ENCODE measurements at places on chromosomes 7 and 10.

DNA sequence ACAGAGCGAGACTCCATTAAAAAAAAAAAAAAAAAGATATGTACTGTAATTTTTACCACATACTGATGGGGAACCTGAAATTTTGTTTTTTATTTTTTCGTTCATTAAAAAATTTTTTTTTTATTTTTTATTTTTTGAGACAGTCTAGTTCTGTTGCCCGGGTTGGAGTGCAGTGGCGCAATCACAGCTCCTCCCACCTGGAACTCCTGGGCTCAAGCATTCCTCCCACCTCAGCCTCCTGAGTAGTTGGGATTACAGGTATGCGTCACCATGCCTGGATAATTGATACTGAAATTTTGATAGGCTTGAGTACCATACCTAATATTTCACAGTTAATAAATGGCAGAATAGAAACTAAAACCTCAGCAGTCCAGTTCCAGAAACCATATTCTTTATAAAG, 20.9 kb upstream of the HELLS start:
- no peak for DNase-seq

- DNase-seq = no peak
Measured at GRCh38 chr10:132439424-132440163, 42.6 kb downstream of the PWWP2B start.

- peak; percentile 44 for DNase-seq
Measured at GRCh38 chr7:126727930-126728391, 524.8 kb downstream of the GRM8 start.

GRCh38 chr7:37495574-37496184, 47.0 kb upstream of the ELMO1 start:
- no peak for DNase-seq

- DNase-seq = no peak
Measured at GRCh38 chr10:101845893-101846292, 2.3 kb upstream of the KCNIP2 start.

- DNase-seq = no peak
Measured at GRCh38 chr7:64558323-64558705, 4.6 kb downstream of the ZNF680 start.

DNA sequence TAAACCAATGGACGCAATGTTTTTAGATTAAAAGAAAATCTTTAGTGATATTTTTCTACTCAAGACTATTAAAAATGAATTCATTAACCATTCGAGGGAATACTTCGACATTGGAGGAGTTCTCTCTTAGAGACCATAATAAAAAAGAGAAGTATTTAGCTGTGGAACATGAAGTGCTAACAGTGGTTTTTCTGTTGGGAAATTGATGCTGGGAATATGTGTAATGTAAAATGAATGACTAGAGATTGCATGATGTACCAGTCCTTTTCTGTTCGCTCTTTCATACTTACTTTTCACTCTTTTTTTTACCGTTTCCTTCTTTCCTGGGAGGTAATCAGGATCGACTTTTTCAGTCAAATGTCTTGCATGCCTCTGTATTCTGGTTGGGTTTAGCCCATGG, 41.3 kb downstream of the ST7 start:
- no peak for DNase-seq

- DNase-seq = no peak
Measured at GRCh38 chr7:133025056-133025455, 56.8 kb downstream of the CHCHD3 start.

GRCh38 chr7:92834507-92835260, 1.7 kb downstream of the CDK6 start:
- DNase-seq = no peak

DNA sequence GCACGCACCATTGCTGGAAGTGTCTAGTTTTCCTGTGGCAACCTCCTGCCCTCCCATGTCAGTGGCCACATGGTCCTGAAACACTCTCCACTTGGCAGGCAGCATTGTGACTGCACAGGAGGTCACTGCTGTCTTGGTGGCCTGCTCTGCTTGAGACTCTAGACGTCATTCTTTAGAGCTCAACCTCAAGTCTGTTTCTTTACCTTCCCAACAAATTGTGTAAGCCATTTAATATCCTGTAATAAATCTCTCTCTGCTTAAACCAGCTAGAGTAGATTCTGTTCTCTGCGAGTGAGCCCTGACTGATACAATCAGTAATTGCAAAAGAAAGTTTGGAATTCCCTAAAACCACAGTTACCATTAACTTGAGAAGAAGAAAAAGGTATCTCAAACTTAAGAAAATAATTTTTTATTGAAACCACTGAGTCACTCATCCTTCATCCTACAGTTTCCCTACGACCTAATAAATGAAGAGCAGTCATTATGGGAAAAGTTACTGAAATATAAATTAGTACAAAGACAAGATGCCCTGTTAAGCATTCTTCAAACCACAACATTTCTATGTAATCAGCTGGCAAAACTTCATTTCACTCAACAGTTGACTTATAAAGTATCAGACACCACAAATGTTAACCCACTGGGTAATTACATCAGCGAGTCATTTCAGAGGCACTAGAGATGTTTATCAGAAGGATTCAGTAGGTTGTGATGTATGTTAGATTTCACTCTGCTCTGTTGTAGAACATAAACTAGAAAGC, 18.0 kb downstream of the SLC25A13 start:
- DNase-seq = peak; percentile 92

GRCh38 chr7:33503014-33503413, 373.6 kb downstream of the BBS9 start:
- no peak for DNase-seq

GRCh38 chr7:156956727-156957126, 7.2 kb downstream of the NOM1 start:
- DNase-seq = no peak

DNA sequence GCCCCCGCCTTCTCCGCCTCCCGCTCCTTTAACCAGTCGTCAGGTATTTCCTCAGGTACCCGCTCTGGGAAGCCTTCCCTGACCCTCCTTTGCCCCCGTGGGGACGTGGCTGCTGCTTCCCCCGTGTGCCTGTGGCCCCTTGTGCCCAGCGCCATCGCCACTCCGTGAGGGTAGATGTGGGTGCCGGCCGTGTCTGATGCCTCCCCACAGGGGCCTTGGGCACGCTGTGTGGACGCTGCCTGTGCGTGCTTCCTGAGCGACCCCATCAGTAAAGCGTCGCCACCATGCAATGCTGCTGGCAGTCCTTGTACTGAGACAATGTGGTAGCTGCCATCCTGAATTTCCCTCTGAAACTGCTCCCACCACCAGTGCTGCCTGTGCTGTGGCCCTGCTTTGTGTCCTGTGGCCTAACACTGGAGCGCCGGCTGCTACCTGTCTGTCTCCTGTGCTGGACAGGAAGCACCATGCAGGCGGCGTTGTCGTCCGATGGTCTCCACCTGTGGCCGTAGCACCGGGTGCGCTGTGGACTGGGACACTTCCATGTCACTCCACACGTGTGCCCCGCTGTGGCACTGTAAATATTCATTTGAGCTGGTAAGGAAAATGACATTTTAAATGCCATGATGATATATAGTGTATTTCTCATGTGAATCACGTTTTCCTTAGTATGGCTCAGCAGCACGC, 213.8 kb downstream of the MGMT start:
- no peak for DNase-seq

DNA sequence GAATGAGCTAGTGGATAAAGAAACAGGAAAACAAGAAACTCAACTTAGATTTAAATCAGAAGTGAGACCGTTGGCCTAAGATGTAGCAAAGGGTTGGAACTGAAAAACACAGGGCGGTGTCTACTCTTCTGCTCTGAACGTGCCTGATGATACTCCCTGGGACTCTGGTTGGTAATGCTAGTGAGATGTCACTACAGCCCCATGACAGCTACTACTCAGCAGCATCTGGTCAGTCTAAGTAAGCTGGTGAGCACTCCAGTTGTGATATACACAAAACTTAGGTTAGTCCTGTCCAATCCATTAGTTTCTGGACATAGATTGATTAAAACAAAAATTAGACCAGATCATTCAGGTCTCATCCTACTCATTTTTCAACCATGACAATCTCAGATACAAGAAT, 15.4 kb downstream of the MYPN start:
- DNase-seq = no peak

DNA sequence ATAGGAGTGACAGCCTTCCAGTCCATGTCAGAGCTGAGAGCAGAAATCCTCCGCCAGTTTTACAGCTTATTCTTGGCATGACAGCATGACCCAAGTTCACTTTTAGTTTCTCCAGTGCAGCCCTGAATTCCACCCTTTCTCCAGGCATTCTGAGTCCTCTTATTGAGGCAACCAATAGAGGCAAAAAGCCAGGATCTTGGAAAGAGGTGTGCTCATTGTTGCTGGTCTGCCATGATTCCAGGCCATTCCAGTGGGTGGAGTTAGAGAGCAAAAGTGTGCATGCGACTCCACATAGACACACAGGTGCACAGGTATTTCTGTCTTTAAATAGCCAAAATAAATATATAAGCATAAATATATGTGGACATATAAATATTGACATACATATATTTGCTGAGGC, 224.7 kb upstream of the ADARB2 start:
- no peak for DNase-seq

- no peak for DNase-seq
Measured at GRCh38 chr7:12890586-12890985, 203.2 kb downstream of the ARL4A start.

GRCh38 chr7:114806590-114807162, 115.2 kb upstream of the MDFIC start:
- no peak for DNase-seq

DNA sequence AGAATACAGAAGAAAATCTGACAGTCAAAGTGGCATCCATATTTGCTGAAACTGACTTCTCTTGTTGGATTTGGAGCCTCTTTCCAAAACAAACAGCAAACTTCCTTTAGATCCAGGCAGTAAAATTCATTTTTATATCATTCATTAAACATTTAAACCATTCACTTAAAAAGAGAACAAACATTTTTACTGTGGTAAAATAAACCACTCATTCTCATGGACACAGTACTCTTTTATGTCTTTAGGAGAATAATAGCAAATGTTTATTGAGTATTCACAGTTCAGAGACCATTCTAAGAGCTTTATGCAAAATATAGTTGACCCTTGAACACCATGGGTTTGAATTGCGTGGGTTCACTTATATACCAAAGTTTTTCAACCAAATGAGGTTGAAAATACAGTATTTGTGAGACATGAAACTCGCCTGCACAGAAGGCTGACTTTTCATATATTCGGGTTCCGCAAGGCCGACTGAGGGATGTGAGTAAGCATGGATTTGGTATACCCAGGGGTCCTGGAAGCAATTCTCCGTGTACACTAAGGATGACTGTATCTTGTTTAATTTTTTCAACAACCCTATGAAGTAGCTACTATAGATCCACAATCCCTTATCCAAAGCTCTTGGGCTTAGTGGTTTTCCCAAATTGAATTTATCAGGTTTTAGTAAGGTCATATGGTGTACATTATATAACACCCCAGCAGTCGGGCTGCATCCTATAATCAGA, 49.1 kb downstream of the ATXN7L1 start:
- DNase-seq = peak; percentile 56

DNA sequence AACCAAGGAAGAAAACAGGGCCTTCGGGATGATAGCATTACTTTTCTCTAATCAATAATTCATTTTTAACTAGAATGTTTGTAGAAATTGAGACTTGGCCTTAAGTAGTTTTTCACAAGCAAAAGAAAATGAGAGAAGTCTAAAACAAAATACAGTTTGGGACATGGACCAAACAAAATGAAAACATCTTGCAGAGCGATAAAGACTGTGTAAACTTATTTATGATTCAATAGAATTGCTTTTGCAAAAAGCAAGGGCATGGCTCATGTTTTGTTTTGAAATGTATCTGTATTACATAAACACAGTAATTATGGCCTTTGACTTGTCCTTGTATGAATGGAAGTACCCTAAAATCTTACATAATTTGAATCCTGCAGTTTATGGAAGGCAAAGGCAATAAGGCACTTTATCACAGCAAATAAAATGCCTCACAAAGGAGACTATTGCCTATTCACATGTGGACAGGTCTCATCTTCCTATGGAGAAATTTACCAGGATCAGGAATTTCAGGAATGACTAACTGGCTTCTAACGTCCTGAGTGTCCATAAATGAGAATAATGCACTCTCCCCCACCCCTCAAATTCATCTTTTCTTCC, 295.2 kb downstream of the PTEN start:
- peak; percentile 20 for DNase-seq

DNA sequence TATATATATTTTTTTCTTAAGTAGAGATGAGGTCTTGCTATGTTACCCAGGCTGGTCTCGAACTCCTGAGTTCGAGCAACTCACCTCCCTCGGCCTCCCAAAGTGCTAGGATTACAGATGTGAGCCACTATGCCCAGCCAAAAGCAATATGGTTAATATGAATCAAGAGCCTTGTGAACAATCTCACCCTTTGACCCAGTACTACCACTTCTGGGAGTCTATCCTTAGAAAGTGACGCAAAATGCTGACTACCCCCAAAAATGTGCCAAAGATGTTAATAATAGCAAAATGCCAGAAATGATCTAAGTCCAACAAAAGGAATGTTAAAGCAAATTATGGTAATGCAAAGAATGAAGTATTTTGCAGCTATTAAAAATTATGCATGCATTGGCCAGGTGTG, 44.3 kb downstream of the HOXA1 start:
- DNase-seq = peak; percentile 40

- no peak for DNase-seq
Measured at GRCh38 chr7:45241339-45242109, 83.9 kb downstream of the RAMP3 start.

DNA sequence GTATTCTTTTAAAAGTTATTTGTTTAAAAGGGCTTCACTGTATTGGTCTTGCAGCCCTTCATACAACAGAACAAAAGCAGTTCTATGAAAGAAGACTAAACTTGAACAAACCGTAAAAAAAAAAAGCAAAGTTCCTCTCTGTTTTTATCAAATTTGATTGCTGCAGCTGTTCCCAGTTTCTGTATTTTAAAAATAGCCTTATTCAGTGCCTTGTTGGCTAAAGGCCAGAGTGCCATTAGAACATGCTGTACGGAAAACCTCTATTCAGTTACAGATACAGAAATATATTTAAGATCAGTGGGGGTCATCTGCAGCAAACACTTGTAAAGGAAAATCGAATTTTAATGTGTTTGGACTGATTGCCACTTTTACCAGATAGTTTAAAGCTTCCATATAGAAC, 207.8 kb upstream of the ETV1 start:
- DNase-seq = no peak

DNA sequence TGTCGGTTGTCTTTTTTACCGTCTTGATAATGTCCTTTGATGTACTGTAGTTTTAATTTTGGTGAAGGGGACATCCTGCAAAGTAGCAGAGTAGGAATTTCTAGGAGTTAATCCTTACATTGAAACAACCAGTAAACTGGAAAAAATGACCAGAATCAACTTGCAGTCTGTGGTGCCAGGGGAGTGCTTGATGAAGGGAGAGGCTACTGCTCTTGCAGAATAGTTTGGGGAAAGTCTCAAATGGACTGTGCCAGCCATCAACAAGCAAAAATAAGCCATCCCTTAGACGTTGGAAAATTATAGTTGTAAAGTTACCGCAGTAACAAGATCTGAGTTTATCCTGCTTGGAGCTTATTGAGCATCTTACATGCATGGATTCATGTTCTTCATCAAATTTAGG, 32.4 kb downstream of the TRIM24 start:
- DNase-seq = no peak
